H9 (cell line): ENCODE measurements at places on chromosomes 6 and 20.

DNA sequence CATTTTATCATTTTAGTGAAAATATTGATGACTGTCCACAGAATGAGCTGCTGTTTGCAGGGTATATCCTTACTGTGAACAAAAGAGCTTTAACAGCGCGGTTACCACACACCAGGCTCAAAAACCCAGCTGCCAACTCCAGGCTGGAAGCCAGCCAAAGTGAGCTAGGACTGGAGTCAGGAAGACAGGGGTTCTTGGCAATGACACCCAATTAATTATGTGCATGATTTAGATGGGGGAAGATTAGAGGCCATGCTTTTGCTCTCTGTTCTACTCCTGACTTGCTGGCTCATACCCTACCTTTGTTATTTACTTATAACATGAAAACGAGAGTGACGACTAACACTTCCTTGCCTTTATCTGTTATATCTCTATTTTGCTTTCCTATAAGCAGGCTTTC lies 128.9 kb upstream of the SHLD1 start:
- DNase-seq = no peak

- no peak for DNase-seq
These were observed 161.7 kb downstream of the GRM1 start for GRCh38 chr6:146190581-146190980.

DNA sequence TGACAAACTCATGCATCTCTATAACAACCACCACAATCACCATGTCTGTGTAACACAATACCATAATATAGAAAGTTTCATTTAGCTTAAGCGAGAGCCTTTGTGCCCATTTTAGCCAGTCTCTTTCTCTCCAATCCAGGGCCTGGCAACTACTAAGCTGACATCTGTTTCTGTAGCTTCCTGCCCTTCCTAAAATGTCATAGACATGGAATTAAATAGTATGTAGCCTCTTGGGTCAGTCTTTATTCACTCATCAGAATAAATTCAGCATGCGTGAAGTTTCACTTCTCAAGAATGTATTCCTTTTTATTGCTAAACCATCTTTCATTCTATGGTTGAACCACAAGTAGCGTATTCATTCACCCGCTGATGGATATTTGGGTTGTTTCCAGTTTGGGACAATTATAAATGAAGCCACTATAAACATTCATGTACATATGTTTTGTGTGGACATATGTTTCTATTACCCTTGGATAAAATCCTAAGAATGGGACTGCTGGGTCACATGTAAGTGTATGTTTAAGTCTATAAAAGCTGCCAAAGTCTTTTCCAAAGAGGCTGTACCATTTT lies 1.7 kb upstream of the TREM2 start:
- no peak for DNase-seq

DNA sequence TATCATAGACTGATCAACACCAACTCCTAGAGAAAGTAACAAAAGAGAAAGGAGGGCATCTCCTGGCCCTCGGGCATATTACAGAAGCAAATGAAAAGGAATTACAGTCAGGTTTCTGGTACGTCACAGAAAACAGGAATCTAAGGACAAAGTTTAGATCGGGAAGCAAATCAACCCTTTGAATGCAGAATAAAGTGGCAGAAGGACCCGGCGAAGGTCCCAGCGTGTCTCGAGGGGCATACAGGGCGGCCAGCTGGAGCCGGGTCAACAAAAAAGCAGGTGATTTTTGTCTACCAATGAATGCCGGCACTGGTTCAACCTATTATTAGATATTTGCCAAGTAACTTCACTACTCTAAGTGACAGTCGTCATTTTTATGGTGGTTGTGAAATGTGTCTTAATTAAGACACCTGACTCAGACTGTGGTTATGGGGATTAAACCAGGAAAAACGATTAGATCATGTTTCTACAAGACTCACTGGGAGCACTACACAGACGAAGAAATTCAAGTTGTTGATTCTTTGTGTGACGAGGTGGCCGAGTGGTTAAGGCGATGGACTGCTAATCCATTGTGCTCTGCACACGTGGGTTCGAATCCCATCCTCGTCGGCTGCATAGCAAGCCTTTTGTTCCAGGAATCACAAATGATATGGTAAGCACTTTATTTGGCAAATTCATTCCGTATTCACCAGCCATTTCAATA lies 12.4 kb upstream of the ZSCAN9 start:
- DNase-seq = peak; percentile 84

GRCh38 chr6:67459556-67459955 lies 1175.5 kb upstream of the ADGRB3 start:
- no peak for DNase-seq

DNA sequence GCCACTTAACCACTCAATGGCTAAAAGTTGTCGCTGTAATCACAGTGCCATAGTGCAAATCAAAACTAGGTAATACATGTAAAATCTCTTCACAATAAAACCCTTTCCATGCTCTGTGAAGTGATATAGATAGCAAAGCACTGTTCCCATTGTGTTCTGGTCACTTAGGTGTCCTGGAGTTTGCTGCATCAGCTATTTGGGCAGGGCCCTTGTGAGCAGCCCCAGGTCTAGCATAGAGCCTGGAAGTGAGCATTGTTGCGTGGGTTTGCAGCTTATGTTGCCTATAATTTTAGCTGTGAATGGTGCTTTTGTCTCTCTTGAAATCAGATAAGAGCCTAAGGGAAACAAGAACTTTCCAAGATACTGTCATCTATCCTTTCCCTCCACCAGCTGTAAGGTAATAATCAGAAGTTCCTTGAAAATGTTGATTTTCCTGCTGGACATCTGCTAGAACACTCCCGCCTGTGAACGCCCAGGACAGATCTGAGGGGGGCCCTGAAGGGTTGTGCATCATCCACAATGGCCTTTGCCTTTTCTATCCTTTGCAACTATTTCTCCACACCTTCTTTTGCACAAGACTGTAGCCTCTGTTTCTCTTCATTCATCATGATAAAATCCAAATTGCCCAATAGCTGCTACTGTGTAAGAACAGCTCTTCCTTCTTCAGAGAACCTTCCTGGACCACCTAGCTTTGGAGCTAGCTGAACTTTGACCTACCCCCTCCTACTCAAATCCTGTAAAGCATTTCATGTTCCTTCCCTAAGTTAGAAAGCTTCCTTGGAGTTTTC lies 57.0 kb downstream of the TNFAIP3 start:
- no peak for DNase-seq

DNA sequence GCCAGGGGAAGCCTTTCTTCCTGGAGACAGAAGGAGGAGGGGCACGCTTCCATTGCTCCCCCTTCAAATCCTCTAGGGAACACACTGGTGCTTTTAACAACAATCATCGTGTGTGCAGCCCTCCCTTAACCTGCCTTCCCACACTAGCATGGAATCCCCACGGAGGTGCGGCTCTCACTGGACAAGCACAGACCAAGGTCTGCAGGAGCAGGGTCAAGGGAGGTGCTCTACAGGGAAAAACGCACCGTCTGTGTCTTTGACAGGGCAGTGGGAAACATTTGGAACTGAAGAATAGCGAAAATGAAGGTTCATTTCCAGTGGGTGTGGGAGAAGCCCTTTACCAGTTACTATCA lies 527.1 kb downstream of the QKI start:
- DNase-seq = no peak

DNA sequence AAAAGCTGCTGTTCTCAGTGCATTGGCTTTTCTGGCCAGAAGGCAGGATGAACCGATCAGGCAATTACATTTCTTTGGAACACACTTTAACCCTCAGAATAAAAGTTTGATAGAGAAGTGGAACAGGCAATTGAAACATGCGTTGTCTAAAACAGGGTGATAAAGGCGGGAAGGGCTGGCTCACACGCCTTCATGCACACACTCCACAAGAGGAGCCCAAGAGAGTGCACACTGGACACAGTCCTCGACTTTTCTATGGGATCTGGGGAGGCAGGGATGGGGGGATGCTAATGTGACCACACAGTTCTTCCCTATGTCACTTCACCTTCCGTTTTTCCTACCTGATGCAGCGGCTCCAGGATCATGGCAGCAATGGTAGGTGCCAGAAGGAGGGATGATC lies 30.9 kb upstream of the TUBB2A start:
- no peak for DNase-seq

- peak; percentile 54 for DNase-seq
These were observed 1.5 kb upstream of the SLC2A4RG start for GRCh38 chr20:63737945-63738686.

GRCh38 chr20:1625083-1625690 lies 5.4 kb upstream of the SIRPB1 start:
- DNase-seq = no peak
